ENCODE measurements at places on chromosomes 6 and 20.

DNA sequence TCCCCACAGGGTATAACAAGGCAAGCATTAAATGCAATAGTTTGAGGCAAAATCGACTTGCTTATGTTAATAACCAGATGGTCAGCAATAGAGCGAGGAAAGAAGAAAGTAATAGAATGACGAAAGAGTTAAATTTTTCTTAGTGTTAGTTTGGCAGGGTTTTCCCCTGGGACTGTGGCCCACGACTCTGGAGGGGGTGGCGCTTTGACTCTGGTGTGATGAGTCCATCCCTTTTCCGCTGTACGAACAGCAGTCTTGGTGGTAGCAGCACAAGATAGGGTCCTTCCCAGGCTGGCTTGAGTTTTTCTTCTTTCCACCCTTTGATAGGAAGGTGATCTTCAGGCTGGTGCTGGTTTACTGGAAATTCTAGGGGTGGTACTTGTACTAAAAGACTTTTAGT is 69.2 kb upstream of the GMDS start:
- DNase-seq: no peak

- DNase-seq: no peak
Measured at GRCh38 chr6:33323623-33323948, 6.0 kb upstream of the ZBTB22 start.

DNA sequence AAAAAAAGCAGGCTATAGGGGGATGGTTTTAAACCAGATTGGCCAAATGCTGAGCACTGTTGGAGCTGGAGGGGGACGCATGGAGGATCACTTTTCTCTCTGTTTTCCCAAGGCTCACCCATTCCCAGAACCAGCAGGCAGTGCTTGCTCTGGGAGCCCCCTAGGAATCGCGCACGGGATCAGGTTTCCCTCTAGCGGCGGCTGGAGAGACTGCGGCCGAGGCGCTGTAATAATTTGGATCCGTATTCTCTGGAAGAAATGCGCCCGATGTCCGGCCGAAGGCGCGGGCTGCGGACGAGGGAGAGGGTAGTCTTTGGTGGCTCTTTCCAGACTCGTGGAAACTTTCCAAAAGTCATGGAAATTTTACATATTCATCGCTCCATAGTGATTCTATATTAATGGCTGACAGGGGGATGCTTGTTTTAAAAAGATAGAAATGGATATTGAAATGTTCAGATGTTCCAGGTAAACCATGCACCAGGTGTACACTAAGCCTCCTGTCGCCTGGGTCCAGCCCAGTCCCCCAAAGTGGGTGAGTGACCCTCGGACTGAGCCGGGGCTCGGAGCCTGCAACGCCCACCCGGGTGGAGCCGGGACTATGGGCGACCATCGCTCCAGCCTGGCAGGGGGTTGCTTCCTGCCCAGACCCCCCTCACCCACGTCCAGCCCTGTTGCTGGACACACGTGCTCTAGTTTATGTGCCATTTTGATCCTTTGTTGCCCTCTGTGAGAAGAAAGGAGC is 78.7 kb upstream of the PHACTR3 start:
- peak; percentile 75 for DNase-seq

GRCh38 chr6:74063391-74063790 is 367.4 kb downstream of the CD109 start:
- no peak for DNase-seq

DNA sequence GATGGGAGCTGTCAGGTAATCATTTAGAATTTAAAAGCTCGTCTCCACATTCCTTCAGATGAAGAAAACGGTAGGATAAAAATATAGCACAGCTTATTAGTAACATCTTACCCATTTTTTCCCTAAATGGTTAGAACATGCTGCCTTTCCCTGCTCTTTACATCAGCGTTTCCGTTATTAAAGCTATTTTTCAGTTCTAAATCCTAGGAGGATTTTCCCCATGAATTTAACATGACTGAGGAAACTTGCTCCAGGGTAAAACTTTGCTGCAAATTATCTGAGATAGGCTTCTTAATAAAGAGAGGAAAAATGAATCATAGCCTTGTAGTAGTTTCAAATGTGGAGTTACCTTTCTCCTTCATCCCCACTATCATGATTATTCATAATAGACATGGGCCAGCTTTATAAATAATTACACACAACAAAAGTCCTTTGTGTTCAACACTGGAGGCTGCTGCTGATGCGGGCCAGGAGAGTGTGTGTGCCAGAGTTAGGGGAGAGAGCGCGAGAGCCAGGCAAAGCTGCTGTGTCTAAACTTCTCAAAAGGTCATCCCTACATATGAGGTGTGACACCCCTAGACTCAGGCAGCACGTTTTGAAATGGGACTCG is 24.4 kb downstream of the MYLIP start:
- DNase-seq: no peak

DNA sequence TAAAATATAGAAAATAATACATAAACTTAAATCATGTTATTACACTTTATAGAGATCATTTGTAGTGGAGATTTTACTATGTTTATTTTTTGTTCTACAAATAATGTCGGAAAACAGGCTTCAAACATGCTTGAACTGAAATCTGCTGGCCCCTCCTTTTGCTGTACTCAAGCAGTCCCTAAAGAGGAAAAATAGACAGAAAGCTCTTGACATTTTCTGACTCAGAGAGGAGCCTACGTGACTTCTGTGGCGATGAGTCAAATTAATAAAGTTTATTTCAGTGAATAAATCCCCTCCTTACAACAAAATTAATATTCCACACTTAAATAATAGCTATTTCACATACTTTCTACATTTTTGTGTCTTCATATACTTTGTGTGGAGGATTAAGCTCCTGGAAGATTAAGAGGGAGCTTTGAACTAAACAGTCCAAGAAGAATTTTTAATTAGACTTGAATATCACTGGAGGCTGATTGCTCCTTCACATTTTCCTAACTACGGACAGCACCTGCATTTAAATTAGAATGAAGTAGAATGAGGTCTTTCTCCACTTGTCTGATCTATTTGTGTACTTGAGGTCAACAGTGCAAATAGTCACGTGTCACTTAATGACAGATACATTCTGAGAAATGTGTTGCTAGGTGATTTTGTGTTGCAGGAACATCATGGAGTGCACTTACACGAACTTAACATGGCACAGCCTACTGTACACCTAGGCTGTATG is 1.7 kb upstream of the TREM1 start:
- DNase-seq: no peak

DNA sequence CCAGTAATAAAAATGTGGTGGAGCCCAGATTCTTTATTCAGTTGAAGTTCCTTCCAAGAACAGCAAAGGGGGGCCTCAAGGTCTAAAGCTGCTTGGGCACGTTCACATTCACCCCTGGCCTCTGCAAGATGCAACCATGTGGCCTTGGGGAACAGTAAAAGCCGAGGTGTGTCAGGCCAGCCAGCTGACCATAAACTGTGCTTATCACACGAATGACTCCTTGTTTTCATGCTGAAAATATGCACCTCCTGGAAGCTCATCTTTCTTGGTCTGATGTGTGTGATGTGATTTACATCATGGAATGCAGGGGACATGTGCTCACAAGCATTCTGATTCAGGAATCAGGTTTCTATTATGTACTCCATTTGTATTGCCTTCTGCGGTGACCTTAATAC is 211.6 kb upstream of the MARCKS start:
- DNase-seq: no peak

- no peak for DNase-seq
Measured at GRCh38 chr6:81969814-81970213, 217.3 kb upstream of the TENT5A start.

All from activated CD8-positive, alpha-beta memory T cell treated with anti-CD3 and anti-CD28 coated beads, Interleukin-2, amount 50 U/mL, for 48 hours (primary cell).